ENCODE measurements at places on chromosomes 7 and 10. TPM values are rescaled to one million over a fixed set of nuclear protein-coding genes. Genes with fewer than 3 reads are reported as not detected.

DNA sequence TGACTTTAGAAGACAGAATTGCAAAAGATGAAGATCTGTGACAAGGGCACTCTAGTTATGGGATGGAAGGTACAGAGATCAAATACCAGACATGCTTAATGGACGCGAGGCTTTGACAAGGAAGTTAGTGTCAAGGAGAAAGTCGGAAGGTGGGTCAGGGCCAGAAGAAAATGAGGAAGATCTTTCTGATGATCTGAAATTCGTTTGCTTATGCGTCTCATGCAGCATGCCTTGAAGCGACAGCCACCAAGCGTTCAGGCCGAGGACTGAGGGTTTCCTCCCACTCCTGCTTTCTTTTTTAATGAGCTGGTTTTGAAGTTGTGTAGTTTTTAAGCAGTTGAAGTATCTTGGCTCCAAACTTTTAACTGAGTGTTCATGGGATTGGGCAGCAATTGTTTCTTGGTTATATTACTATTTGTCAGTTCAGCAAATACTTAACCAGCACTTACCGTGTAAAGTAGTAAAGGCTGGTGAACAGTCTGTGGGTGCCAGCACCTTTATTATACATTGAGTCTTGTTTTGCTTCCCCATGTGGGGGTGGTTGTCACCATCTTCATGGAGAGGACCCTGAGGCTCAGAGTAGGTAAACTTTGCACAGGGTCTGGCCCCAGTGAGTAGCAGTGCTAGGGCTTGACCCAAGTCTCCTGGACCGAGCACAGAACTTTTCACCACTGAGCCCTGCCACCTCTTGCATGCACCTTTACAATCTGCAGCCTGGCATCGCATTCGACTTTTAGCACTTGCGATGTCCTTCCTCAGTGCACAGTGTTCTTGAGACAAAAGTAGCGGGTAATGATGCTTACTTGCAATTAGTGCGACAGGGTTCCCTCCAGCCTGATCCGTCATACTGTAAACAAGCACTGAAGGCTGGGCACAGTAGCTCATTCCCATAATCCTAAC is 14.3 kb upstream of the BHLHA15 start:
- H3K36me3 ChIP-seq: peaks cover 22% of the 10 kb centered on the region
- H3K4me1 ChIP-seq: peaks cover 35% of the 10 kb centered on the region
- no peak overlapping the region for H3K4me3 ChIP-seq
- H3K27me3 ChIP-seq: peaks cover 6% of the 10 kb centered on the region
- DNase-seq: no peak
- no peak overlapping the region for H3K27ac ChIP-seq

The AZGP1 gene
- polyA plus RNA-seq: not detected

The ADARB2 gene
- polyA plus RNA-seq: not detected

- no peak for DNase-seq
- H3K27me3 ChIP-seq: no peaks in the 10 kb centered on the region
- no peak overlapping the region for H3K4me3 ChIP-seq
- peaks cover 6% of the 10 kb centered on the region for H3K4me1 ChIP-seq
- H3K27ac ChIP-seq: no peak overlapping the region
These were observed 30.8 kb downstream of the SGMS1 start for GRCh38 chr10:50592961-50593418.

The SPDYE6 gene
- 0.20 TPM for polyA plus RNA-seq

DNA sequence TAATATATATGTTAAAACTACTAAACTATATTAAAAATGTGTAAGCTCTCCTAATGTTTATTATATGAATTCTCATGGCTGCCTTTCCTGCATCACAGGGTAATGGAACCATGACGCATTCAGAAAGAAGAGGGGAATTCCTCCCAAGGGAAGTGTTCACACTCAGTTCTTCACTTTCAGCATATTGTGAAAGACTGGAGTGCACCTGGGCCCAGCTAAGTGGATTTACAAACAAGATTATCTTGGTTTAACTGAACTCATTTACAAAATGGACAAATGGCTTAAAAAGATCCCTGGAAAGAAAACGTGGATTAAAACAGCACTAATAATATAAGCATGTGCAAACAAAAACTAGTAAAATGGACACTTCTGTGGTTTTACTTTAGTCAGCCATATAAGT is 149.8 kb downstream of the DOCK4 start:
- H3K4me1 ChIP-seq: no peaks in the 10 kb centered on the region
- H3K4me3 ChIP-seq: no peak overlapping the region
- no peaks in the 10 kb centered on the region for H3K27me3 ChIP-seq
- no peak for DNase-seq
- no peak overlapping the region for H3K27ac ChIP-seq

- DNase-seq: no peak
- H3K4me1 ChIP-seq: no peaks in the 10 kb centered on the region
- peaks cover 4% of the 10 kb centered on the region for H3K27me3 ChIP-seq
These were observed 250.6 kb downstream of the DOCK4 start for GRCh38 chr7:111955616-111956015.

The TPST1 gene
- 44.1 TPM for polyA plus RNA-seq

The RBP3 gene
- polyA plus RNA-seq: not detected

DNA sequence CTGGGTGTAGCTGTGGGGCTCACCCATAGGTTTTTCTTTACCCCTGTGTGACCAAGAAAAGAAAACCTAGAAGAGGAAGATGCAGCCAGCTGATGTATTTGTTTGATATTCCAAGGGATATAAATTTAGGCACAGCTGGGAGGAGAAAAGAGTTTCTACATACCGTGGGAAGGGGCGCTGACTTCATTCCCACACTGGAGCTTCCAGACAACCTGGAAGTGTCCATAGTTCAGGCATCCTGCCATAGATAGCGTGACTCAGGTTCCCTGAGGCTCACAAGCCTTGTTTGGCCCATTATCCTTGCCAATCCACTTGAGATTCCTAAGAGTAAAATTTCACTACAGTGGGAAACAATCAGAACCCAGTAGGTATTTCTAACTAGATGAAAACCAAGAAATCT is 371.7 kb upstream of the NRP1 start:
- no peak for DNase-seq
- H3K4me3 ChIP-seq: no peak overlapping the region
- H3K36me3 ChIP-seq: no peaks in the 10 kb centered on the region
- peaks cover 4% of the 10 kb centered on the region for H3K27me3 ChIP-seq
- H3K27ac ChIP-seq: no peak overlapping the region

The PDE1C gene
- polyA plus RNA-seq: not detected

The SPDYE16 gene
- 0.09 TPM for polyA plus RNA-seq

The CALML5 gene
- not detected for polyA plus RNA-seq

DNA sequence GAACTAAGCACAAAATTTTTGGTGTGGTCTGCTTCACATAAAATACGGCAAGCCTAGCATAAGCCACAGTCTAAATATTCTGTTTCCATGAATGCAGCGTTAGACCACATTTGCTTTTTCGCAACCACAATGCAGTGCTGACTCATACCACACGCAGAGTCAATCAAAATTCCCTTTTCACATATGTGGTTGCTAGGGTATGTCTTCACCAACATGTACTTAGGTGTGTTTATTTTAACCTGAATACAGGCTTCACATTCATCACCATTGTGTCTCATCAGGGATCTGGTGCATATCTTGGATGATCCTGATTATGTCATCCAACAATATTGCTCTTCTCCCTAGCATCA is 90.8 kb downstream of the CHN2 start:
- no peak overlapping the region for H3K27ac ChIP-seq
- H3K27me3 ChIP-seq: peaks cover 6% of the 10 kb centered on the region
- DNase-seq: no peak
- peaks cover 7% of the 10 kb centered on the region for H3K4me1 ChIP-seq
- no peaks in the 10 kb centered on the region for H3K36me3 ChIP-seq

The NUB1 gene
- polyA plus RNA-seq: 84.3 TPM

DNA sequence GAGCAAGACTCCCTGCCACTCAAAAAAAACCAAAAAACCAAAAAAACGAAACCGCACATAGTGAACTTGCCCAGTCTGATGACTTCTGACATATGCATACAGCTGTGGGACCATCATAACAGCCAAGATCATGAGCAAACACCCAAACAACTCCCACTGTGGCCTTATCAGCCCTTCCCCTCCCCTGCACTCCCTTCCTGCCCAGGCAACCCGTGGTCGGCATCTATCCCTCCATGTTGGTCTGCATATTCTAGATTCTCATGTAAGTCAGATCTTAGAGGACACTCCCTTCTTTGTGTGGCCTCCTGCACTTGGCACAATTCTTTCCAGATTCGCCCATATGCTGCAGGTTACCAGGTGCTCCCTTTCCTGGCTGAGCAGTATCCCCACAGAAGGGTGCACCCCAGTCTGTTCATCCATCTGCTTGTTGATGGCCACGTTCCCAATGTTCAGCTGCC is 72.8 kb downstream of the GNA12 start:
- DNase-seq: peak; percentile 13
- H3K27me3 ChIP-seq: no peaks in the 10 kb centered on the region
- no peaks in the 10 kb centered on the region for H3K36me3 ChIP-seq
- peaks cover 48% of the 10 kb centered on the region for H3K4me1 ChIP-seq

DNA sequence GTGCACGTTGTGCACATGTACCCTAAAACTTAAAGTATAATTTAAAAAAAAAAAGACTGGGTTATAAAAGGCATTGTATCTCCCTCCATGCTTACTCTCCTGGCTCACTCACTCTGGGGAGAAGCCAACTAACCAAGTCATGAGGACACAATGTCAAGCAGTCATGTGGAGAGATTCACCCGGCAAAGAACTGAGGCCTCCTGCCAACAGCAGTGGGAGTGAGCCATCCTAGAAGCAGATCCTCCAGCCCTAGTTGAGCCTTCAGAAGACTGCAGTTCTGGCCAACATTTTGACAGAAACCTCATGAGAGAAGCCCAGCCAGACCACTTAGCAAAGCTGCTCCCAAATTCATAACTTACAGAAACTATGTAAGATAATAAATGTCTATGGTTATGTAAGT is 521.7 kb upstream of the FZD8 start:
- H3K4me3 ChIP-seq: no peak overlapping the region
- H3K36me3 ChIP-seq: no peaks in the 10 kb centered on the region
- no peaks in the 10 kb centered on the region for H3K27me3 ChIP-seq
- no peak for DNase-seq
- no peaks in the 10 kb centered on the region for H3K4me1 ChIP-seq
- H3K27ac ChIP-seq: no peak overlapping the region

- H3K36me3 ChIP-seq: no peaks in the 10 kb centered on the region
- peaks cover 23% of the 10 kb centered on the region for H3K4me1 ChIP-seq
- no peak overlapping the region for H3K4me3 ChIP-seq
- peaks cover 47% of the 10 kb centered on the region for H3K27me3 ChIP-seq
These were observed 2.6 kb upstream of the CAV1 start for GRCh38 chr7:116522247-116522646.

DNA sequence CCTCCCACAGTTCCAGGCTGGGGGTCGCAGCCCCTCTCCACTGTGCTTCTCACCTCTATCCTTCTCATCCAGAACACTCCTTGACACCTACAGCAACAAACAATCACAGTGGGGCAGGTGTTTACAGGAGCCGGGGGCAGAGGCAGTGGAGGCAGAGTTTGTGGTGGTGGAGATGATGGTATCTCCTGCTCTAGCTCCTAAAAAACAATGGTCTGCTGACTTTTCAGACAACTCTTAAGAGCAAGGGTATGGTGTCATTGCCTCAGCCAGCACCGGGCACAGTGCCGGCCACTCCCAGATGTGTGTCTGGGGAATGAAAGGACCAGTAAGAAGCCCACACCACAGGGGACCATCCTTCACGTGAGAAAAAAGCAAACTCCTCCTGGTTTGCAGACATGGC is 36.3 kb upstream of the ANTXRL start:
- no peaks in the 10 kb centered on the region for H3K27me3 ChIP-seq
- no peak for DNase-seq
- no peak overlapping the region for H3K4me3 ChIP-seq
- H3K27ac ChIP-seq: no peak overlapping the region

The OR6V1 gene
- polyA plus RNA-seq: not detected

DNA sequence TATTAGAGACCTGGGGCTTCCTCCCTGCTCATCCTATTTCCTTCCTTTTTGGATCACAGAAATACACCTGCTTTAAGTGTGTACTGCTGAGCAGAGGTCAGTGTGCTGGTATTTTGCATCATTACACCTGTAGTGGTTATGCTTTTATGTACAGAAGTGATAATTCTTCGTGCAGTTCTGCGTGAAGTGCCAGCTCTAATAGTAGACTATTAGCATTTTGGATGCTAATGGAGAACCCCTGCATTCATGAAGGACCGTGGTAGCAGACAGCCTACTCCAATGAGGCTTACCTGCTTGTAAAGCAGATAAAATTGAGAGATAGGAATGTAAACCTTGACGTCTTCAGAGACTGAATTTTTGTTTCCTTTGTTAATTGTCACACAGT is 114.3 kb downstream of the CDK14 start:
- no peaks in the 10 kb centered on the region for H3K36me3 ChIP-seq
- peak overlapping the region; percentile 96 for H3K27ac ChIP-seq
- H3K27me3 ChIP-seq: no peaks in the 10 kb centered on the region
- no peak for DNase-seq

- no peak for DNase-seq
- no peak overlapping the region for H3K4me3 ChIP-seq
These were observed 139.1 kb downstream of the PTPRN2 start for GRCh38 chr7:158448430-158449100.

DNA sequence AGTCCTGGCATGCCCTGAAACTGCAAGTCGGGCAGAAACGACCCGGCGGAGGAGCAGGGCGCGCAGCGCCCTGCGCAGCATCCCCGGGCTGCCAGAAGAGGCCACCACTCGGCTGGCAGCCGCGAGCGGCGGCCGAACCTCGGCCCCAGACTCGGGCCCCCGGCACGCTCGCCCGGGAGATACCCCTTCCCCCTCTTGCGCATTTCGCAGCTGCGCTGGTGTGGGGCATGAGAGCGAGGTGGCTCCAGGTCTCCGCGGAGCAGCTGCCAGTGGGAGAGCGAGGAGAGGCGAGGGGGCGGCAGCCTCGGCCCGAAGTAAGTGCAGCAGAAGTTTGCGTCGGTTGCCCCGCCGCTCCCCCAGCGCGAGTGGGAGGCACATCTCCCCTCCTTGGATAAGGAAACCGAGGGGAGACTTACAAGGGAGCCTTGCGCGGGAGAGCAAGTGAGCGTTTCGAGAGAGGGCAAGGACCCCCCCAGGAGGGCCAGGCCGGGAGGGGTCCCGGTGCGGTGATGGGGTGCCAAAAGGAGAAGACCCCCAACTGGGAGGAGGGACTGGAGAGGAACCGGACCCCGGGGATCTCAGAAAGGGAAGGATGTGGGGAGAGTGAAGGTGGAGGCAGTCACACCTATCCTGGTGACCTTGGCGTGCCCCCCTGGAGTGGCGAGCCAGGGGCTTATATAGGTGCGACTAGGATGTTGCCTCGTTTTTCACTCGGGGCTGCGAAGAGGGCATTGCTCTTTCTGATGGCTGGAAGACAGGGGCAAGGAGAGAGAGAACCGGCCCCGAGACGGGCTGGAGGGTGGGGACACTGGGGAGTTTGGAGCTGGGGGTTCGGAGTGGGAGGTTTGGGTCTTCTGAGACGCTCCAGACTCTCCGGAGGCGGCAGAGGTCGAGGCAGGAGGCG is 256.3 kb downstream of the OTUD1 start:
- no peaks in the 10 kb centered on the region for H3K36me3 ChIP-seq
- peaks cover 70% of the 10 kb centered on the region for H3K27me3 ChIP-seq
- peak overlapping the region; percentile 55 for H3K4me3 ChIP-seq
- no peak for DNase-seq

- DNase-seq: no peak
- H3K4me1 ChIP-seq: peaks cover 4% of the 10 kb centered on the region
- H3K27ac ChIP-seq: no peak overlapping the region
- H3K4me3 ChIP-seq: peak overlapping the region; percentile 82
These were observed 1.7 kb upstream of the STK32C start for GRCh38 chr10:132309471-132309865.

The ASAH2 gene
- not detected for polyA plus RNA-seq

Data from naive B cell (primary cell).